Ureter (tissue), 1 donor: ENCODE measurements at places on chromosomes 2 and 18.

GRCh38 chr2:58448065-58448507 is 207.0 kb upstream of the FANCL start:
- no peak for DNase-seq

- DNase-seq: no peak
These were observed 32.8 kb downstream of the MAIP1 start for GRCh38 chr2:199988151-199988550.

DNA sequence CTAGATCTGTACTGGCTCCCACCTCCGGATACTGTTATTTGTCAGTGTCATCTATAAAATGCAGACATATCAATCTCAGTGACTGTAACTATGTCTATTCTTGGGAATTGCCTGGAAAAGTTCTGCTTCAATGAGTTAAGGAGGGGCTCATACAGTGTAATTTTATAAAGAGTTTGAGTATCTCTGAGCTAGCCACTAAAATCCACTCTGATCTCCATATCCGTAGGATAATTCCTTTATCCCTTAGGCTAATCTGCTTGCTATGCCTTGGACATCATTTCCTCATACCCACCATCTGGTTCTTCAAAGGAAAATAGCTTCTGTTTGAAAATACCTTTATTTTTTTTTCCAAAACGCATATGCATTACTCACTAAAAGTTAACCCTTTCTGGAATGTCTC is 863.2 kb downstream of the SUCLG1 start:
- DNase-seq: no peak

GRCh38 chr18:29979881-29980280 is 1062.7 kb downstream of the DSC3 start:
- DNase-seq: no peak

GRCh38 chr2:100730290-100730868 is 89.6 kb upstream of the NPAS2 start:
- DNase-seq: peak; percentile 60
